ENCODE measurements at places on chromosomes 5 and 9.

- DNase-seq: no peak
These were observed 108.5 kb downstream of the UBAP2 start for GRCh38 chr9:33939924-33940874.

DNA sequence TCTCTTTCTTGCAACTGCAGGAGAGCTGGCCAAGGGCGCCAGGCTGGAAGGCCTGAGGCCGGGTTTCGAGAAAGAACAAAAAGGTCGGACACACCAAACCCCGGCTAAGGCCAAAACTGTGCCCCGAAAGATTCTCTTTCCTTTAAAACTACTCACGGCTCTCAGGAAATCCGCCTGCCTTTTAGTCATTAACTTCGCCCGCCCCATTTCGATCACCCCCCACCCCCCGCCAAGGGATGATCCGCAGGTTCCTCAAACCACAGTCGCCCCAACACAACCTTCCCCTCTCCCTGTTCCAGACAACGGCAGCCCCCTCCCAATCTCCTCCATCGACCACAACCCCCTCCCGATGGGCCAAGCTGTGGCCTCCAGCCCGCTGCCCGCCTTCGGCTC is 536 bp downstream of the FEM1C start:
- DNase-seq: peak; percentile 63

GRCh38 chr5:38755181-38755580 is 90.6 kb upstream of the OSMR start:
- DNase-seq: no peak

GRCh38 chr5:660491-661030 is 32.6 kb downstream of the TPPP start:
- DNase-seq: no peak

DNA sequence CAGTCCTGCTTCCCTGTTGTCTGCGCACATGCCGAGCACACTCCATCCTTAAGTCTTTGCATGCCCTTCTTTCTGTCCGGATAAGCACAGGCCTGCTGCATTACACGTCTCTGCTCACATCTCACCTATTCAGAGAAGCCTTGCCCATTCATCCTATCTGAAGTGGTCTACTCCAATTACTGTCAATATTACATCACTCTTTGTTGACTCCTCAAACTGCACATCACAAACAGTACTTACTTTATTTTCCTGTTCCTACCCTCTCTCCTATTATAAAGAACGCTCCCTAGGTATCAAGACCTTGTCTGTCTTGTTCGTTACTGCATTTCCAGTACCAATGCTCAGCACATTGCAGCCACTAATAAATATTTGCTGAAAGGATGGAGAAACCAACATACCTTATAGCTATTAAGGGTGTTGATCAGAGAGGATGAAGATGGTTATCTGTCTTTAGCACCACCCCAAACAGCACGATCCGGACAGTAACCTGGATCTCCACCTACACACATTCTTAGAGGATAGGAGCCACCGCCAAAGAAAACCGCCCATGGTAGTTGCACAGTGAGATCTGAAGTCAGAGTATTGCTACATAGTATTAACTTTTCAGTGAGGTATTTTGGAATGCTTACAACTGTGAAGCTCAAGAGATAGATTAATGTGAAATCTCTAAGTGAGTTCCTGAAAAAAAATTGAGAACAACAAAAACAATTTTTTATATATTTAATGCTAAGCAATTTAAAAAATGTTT is 1.6 kb upstream of the PRRC1 start:
- DNase-seq: no peak

DNA sequence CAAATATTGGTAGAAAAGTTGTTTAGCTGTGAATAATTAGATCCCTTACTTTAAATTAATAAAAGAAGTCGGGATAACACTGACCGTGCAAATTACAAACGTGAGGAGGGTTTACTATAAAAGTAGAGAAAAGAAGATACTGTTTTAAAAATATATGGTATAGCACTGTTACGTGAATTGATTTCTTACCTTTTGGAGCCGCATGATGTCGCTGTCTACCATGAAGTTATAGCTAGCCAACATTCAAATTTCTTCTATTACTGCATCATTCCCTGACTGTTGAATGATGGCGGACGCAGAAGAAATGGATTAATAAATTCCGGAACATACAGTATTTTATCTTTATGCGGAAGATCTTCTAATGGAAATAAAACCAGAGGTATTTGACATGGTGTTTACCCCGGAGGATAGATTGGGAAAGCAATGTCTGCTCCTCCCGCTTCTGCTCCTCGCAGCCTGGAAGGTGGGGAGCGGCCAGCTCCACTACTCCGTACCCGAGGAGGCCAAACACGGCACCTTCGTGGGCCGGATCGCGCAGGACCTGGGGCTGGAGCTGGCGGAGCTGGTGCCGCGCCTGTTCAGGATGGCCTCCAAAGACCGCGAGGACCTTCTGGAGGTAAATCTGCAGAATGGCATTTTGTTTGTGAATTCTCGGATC is at the start of gene PCDHA6:
Gene PCDHA6 (plus strand): TSS at position 257 of the 658 bp plus-strand sequence. CDS start 132 bp downstream, at position 389.
- no peak for DNase-seq

DNA sequence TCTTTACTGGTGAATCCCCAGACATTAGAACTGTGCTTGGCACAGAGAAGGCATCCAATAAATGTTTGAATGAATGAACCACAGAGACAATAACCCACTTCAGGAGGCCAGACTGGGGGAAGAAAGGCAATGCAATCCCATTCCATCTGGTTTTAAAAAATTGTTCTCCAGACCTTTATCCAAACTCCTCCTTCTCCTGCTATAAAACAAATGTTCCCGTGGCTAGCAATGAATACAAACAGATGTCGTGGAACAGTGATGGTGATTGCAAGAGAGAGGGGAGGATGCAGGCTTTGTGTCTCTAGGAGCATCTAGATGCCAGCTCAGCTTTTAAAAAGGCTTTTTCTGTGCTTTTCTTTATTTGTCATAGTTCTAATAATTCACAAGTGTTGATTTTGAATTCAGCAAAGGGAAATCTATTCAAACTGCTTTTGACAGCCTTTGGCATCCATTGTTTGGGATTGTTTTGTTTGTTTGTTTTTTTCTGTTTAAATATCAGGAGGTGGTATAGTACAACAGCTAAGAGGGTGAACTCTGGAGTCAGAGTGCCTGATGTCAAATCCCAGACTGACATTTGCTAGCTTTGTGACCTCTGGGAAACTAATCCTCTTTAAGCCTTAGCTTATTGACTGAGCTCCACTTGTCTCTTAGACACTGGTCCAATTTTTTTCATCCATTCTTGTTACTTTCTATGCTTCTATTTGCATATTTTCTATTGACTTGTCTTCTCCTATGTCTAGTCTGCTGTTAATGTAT is 59.1 kb downstream of the TNFSF15 start:
- DNase-seq: peak; percentile 63

GRCh38 chr9:94889628-94890027 is 163.1 kb downstream of the AOPEP start:
- no peak for DNase-seq

- DNase-seq: peak; percentile 73
These were observed 20.2 kb downstream of the GRAMD2B start for GRCh38 chr5:126443374-126443851.

DNA sequence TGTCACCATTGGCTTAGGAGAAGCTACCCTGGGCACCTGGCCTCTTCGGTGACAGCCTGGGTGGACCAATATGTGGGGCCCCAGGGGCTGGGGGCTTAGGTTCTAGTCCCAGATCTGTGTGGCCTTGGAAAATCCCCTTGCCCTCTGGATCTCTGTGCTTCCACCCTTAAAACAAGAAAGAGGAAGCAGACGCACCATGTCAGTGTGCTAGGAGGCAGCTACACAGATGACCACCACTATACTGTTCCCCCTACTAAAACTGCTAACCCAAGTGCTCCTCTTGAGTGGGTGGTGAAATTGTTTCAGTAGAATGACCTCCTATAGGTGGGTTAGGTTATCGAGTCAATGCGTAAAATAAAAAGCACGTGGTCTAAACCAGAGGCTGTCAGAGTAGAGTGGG is 31.0 kb downstream of the AFAP1L1 start:
- no peak for DNase-seq

GRCh38 chr9:70954126-70954525 is 167.3 kb downstream of the TRPM3 start:
- DNase-seq: no peak

DNA sequence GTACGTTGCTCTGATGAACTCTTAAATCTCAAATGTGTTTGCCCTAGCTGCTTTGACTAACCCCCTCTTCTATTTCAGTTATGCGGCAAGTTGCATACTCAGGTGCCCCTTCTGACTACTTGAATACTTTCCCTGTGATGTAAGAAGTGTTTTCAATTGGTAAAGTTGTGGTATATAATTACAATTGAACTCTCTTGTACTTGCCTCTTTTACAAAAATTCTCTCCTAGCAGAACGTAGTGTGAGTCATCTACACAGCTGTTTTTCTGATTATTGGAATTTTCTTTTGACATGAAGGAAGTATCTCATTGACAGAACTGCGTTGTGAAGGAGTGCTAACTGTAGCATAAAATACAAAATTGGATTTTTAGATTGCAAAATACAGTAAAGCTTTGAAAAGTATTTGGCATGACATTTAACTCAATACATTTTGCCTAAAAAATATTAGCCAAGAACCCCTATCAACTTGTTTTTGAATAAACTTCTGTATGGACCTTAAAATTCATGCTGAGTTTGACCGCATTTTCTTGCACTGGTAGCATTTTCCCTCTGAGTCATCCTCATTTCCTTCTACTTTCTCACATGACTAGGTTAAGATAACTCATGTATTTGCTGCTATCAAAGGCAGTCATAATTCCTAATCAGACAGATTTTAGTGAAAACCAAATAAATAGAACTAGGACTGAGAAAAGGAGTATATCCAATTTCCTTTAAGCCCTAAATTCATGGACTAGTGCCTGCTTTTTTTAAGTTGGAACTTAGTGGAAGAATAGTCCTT is 6.3 kb downstream of the CRHBP start:
- no peak for DNase-seq

GRCh38 chr9:20551236-20551635 is 71.1 kb downstream of the MLLT3 start:
- DNase-seq: no peak

GRCh38 chr9:134455934-134456755 is 129.9 kb downstream of the RXRA start:
- peak; percentile 95 for DNase-seq

GRCh38 chr5:56303511-56303910 is 70.4 kb upstream of the ANKRD55 start:
- DNase-seq: no peak
